Stimulated activated CD4-positive, alpha-beta T cell treated with anti-CD3 and anti-CD28 coated beads, Interleukin-4, amount 100 ng/mL, for 48 hours (primary cell): ENCODE measurements at places on chromosomes 11 and 22.
A peak's percentile ranks its signal among the peaks of the same experiment; 100 is the strongest.

- DNase-seq, result no peak
Observed at GRCh38 chr22:48697694-48698276, 1129.9 kb downstream of the BRD1 start.

- DNase-seq, result peak; percentile 41
Observed at GRCh38 chr11:133947321-133947756, 9.4 kb downstream of the IGSF9B start.

GRCh38 chr11:35518766-35519165 lies 6.7 kb downstream of the PAMR1 start:
- DNase-seq, result no peak

DNA sequence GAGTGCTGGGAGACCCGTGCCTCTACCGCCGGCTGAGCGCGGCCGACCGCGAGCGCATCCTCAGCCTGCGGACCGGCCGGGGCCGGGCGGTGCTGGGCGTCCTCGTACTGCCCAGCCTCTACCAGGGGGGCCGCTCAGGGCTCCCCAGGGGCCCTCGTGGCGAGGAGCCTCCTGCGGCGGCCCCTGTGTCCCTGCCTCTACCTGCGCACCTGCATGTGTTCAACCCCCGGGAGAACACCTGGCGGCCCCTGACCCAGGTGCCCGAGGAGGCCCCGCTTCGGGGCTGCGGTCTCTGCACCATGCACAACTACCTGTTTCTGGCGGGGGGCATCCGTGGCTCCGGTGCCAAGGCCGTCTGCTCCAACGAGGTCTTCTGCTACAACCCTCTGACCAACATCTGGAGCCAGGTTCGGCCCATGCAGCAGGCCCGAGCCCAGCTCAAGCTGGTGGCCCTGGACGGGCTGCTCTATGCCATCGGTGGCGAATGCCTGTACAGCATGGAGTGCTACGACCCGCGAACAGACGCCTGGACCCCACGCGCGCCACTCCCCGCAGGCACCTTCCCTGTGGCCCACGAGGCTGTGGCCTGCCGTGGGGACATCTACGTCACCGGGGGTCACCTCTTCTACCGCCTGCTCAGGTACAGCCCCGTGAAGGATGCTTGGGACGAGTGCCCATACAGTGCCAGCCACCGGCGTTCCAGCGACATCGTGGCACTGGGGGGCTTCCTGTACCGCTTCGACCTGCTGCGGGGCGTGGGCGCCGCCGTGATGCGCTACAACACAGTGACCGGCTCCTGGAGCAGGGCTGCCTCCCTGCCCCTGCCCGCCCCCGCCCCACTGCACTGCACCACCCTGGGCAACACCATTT lies 3.5 kb downstream of the KLHDC7B start:
- DNase-seq, result no peak

DNA sequence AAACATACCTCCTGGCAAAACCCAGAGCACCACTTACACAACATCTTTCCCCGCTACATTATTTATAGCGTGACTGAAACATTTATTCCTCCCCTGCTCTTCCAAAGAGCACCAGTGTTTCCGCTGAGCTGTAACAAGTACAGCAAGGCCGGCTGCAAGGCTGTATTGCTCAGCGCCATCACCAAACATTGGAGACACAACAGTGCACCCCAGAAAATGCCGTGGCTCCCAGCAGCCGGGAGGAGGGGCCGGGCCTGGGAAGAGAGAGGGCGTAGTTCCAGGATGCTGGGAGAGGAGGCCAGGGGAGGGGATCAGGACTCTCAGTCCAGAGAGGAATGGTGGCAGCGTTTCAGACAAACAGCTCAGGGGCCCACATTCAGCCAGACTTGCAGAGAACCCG lies 133.2 kb downstream of the DSCAML1 start:
- DNase-seq, result no peak

- DNase-seq, result no peak
Observed at GRCh38 chr11:78373689-78374088, 43.9 kb downstream of the GAB2 start.
